Activated CD8-positive, alpha-beta memory T cell treated with anti-CD3 and anti-CD28 coated beads, Interleukin-2, amount 50 U/mL, for 4 hours (primary cell): ENCODE measurements at places on chromosomes 12 and 14.

DNA sequence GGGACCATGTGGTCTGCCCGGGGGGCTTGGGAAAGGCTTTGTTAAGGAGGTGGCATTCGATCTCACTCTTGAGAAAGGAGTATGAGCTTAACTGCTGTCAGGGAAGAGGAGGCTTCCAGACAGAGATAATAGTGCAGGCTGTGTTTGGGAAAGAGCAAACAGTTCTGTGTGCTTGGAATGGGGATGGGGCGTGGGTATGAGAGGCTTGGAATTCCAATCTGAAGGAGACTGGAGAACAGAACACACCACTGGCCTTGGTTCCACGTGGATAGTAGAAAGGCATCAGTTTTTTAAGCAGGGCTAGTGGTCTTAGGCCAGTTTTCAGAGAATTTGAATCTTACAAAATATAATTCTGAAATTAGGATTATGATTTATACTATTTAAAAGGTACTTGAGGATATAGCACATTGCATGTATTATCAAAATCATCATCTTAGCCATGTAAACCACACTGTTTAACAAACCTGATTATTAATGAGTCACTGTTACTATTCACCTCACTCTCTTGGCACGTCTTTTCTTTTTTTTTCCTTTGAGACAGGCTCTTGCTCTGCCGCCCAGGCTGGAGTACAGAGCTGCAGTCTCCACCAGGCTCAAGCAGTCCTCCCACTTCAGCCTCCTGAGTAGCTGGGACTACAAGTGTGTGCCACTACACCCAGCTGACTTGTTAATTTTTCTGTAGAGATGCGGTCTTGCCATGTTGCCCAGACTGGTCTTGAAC is 38.5 kb upstream of the KCNK13 start:
- no peak for DNase-seq

GRCh38 chr12:30169839-30170591 is 386.3 kb upstream of the TMTC1 start:
- no peak for DNase-seq

DNA sequence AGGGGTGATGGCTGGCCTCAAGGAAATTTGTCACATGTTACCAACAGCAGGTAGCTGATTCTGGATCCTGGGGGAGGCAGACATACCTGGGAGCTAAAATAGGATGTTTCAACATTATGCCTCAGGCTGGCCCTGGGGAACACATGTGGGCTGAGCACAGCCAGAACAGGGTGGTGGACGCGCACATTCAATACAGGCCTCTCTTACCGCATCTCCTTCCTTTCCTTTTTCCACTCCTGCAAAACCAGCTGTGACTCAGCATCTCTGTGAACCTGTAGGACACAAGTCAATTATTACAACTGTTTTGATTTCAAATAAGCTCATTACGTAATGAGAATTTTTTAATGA is 61.0 kb downstream of the NT5DC3 start:
- DNase-seq, result no peak

GRCh38 chr12:6684609-6685008 is 4.6 kb downstream of the ZNF384 start:
- DNase-seq, result peak; percentile 32
